Stimulated activated CD4-positive, alpha-beta T cell treated with anti-CD3 and anti-CD28 coated beads, TNF-alpha, amount 100 ng/mL, for 1 hour (primary cell): ENCODE measurements at places on chromosomes 12 and 14.
A peak's percentile ranks its signal among the peaks of the same experiment; 100 is the strongest.

- DNase-seq = no peak
Observed at GRCh38 chr12:108852674-108853309, 4.6 kb downstream of the SSH1 start.

DNA sequence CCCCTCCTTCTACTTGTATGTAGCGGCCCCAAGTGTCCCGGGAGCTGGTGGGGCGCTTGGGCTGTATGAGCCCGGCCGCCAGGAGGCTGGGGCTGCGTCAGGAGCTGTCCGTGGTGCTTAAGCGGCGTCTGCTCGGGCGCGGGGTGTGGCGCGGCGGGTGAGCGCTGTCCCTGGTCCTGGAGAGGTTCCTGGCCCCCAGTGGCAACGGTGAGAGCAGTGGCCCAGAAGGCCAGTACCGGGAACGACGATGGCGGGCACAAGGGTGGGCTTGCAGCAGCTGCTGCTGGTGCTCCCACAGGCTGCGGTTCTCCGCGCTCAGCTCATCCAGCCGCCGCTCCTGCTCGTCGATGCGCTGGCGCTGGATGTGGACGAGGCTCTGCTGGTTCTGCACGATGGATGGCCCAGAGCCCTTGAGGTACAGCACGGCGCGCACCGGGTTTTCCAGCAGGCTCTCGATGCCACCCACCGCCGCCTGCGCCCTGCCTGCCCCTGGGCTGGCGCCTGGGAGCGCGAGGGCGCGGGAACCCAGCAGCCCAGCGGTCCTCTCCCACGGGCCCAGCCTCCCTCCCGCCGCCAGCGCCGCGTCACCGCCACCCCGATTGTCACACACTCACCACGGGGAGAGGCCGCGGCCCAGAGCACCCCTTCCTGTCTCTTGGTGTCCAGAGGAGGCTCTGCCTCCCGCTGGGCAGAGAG is 41.9 kb upstream of the FKBP4 start:
- peak; percentile 41 for DNase-seq

- no peak for DNase-seq
Observed at GRCh38 chr12:58566599-58566998, 353.7 kb downstream of the LRIG3 start.

DNA sequence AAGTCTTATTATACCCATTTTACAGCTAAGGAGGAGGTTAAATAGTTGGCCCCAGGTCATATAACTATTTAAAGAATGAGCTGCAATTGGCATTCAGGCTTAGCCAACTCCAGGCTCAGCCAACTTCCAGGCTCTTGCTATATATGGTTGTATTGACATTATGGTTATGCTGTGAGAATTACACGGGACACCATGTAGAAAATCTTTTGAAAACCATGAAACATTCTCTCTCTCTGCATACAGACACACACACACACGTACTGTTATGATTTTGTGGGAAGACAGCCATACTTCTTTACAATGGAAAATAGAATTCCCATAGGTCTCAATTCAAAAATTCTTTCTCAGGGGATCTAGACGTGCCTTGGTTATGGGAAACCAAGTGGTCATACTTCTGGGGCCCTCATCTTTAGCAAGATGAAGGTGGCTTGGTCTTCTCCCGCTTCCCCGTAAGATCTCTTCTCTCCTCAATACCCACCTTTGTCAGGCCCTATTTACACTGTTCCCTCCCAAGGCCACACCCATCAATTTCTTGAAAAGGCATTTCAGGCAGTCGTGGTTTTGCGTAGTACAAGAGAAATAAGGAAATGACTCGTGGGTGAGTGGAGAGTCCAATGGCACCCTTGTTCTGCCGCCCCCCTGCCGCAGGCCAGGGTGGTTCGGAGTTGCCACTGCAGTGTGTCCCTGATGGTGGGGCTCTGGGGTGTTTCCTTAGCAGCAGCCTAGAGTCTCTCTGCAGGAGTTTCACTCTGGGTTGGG is 10.0 kb upstream of the GPRC5A start:
- DNase-seq = no peak

GRCh38 chr12:1795221-1795784 is 25.1 kb upstream of the LRTM2 start:
- DNase-seq = no peak

GRCh38 chr14:21921453-21921852 is 247.8 kb upstream of the OR4E1 start:
- DNase-seq = no peak

DNA sequence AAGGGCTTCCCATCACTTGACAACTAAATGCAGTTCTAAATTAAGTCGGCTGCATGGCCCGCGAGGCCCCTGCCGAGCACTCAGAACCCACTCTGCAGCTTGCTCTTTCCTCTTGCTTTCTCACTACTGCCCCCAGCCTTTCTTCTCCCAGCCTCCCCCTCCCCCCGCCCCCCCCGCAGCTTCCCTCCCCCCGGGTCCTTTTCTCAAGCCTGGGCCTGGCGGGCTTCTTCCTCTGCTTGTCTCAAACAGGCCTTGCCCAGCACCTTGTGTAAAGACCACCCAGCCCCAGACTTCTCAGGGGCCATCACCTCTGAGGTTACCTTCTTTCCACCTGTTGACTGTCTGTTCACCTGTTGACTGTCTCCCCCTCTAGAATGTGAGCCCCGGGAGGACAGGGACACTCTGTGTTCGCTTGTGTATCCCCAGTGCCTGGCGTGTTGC is 1.1 kb downstream of the CYP46A1 start:
- no peak for DNase-seq

DNA sequence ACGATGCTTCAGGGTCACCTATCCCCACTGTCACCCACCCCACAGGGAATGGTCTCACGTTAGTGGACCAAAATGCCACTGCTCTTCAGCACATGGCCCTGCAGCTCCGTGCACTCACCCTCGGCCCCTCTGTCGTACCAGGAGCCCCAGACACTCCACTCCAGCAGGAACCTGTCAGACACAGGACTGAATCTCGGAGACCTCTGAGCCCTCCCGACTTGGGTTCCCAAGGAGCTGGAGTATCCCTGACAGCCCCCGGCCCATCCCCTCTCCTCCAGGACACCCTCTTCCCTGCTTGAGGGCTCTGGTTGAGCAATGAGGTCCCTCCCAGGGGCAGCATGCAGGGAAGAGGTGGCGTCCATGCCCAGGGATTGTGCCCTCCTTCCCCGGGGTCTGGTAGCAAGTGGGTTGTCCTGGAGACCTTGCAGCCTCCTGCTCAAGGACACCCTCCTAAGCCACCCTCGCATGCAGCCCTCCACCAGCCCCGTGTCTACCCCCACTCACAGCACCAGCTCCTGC is 20.4 kb upstream of the LRTM2 start:
- DNase-seq = no peak

- no peak for DNase-seq
Observed at GRCh38 chr14:44271637-44272036, 235.4 kb downstream of the FSCB start.

- DNase-seq = no peak
Observed at GRCh38 chr12:67026487-67027246, 242.5 kb upstream of the CAND1 start.

DNA sequence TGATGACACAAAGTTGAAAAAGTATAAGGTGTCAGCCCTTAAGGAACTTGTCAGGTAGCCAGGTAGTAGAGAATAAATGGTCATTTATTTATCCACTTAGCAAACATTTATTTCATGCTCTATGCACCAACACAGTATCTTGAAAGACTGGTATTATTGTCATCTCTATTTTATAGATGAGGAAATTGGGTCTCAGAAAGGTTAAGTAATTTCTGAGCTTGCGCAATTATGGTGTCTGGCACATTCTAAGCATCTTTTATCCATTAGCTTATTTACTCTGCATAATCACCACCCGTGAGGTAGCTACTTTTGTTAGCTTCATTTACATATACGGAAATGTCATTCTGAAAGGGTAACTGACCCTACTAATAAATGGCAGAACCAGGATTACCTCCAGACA is 2.5 kb upstream of the UTP20 start:
- no peak for DNase-seq

DNA sequence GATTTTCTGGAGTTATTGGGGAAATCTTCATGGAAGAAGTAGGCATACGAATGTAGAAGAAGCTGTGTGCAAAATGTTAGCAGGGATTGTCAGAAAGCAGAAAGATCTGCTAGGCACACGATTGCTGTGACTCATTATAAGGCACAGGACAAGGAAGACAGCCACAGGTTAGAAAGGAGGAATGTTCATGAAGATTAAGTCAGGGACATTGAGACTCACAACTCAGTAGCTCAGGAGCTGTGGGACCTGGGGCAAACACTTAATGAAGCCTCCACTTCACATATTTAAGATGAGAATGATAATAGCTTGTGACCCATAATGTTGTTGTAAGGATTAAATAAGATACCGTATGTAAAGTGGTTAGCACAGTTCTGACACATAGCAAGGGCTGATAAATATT is 26.6 kb upstream of the RTRAF start:
- DNase-seq = no peak
